GM12878 (cell line): ENCODE measurements at places on chromosomes 11 and 22. TPM values are rescaled to one million over a fixed set of nuclear protein-coding genes. Genes with fewer than 3 reads are reported as not detected.

GRCh38 chr22:23825246-23825905 lies 13.4 kb downstream of the DERL3 start:
- H3K4me3 ChIP-seq: no peak overlapping the region
- H3K4me1 ChIP-seq: peaks cover 3% of the 10 kb centered on the region
- H3K36me3 ChIP-seq: peaks cover 61% of the 10 kb centered on the region
- DNase-seq: no peak
- no peaks in the 10 kb centered on the region for H3K27me3 ChIP-seq
- H3K27ac ChIP-seq: peak overlapping the region; percentile 68

DNA sequence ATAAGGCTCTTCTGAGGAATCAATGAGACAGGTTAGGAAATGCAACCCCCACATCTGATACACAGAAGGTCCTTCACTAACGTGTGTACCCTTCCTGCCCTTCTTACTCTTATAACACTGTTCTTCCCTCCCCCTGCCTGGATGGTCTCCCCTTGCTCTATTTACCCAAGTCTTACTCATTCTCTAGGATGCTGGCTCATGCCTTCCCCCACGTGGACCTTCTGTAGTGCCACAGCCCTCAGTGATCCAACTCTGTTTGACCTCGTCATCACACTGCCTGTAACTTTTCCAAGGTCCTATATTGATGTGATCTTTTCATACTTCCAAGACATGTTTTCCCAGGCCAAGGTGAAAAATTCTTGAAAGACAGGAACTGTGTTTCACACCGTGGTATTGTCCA lies 79.8 kb downstream of the C11orf58 start:
- no peak overlapping the region for H3K4me3 ChIP-seq
- no peak overlapping the region for H3K27ac ChIP-seq
- H3K36me3 ChIP-seq: no peaks in the 10 kb centered on the region
- H3K27me3 ChIP-seq: no peaks in the 10 kb centered on the region
- H3K4me1 ChIP-seq: peaks cover 3% of the 10 kb centered on the region; the same call in 1 of the 2 replicates
- no peak for DNase-seq

- no peak overlapping the region for H3K4me3 ChIP-seq
- DNase-seq: no peak
- no peaks in the 10 kb centered on the region for H3K36me3 ChIP-seq
- peaks cover 15% of the 10 kb centered on the region for H3K4me1 ChIP-seq
- no peak overlapping the region for H3K27ac ChIP-seq
These were observed 18.1 kb upstream of the LINC01488 start for GRCh38 chr11:69463181-69463994.

Gene CLTCL1
- 0.16 and 0.18 TPM in 2 replicates for total RNA-seq

Gene SLC22A9
- total RNA-seq: not detected in 2 replicates

- 0 out of 2 replicates have a peak, but pooled peaks cover 5% of the 10 kb centered on the region for H3K36me3 ChIP-seq
- H3K4me1 ChIP-seq: peaks cover 3% of the 10 kb centered on the region; the same call in 1 of the 2 replicates
These were observed 4.7 kb downstream of the ZNF202 start for GRCh38 chr11:123736769-123737168.

GRCh38 chr11:76577226-76577920 lies 93.2 kb downstream of the LRRC32 start:
- no peak for DNase-seq
- no peaks in the 10 kb centered on the region for H3K36me3 ChIP-seq
- H3K4me3 ChIP-seq: no peak overlapping the region

Gene POLD3
- 36.4 and 39.2 TPM in 2 replicates for total RNA-seq
